Activated CD8-positive, alpha-beta memory T cell treated with anti-CD3 and anti-CD28 coated beads, Interleukin-2, amount 10 ng/mL, durations not matched to agents 7 days and 5 days (primary cell): ENCODE measurements at places on chromosomes 1 and 21.

GRCh38 chr1:90417126-90417525 is 300.0 kb downstream of the BARHL2 start:
- no peak for DNase-seq
- H3K27me3 ChIP-seq, result no peaks in the 10 kb centered on the region
- H3K27ac ChIP-seq, result no peak overlapping the region
- no peaks in the 10 kb centered on the region for H3K36me3 ChIP-seq

DNA sequence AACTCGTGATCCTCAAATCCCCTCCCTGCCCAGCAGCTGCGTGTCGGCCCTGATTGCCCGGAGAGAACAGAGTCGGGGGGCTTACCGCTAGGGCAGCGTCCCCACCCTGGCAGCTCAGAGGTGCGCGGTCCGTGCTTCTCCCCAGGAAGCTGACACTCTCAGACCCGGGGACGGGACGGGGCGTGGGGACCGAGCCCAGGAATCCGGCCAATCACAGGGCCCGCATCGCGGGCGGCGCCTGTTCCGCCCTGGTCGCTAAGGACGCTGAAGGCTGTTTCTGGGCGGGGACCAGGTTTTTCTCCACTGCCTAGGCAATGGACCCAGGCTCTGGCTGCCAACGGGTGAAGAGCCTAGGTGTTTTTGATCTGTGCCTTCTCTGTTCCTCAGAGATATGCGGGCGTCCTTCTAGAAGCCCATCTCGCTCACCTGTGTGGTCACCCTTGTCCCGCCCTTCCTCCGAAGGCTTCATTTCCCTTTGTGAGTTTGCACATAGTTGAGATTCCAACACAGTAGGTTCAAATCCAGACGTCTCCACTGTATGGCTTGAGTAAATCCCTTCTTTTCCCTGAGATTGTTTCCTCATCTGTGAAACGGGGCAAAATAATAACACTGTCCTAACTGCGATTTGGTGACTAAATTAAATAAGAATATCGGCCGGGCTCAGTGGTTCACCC is at the start of gene C1orf87:
Gene C1orf87 (minus strand): TSS at position 166 of the 674 bp plus-strand sequence. CDS start 1,127 bp downstream, outside the sequence.
- H3K36me3 ChIP-seq, result no peaks in the 10 kb centered on the region
- no peak within 1 kb of the TSS for H3K27ac ChIP-seq
- H3K4me1 ChIP-seq, result no peaks in the 10 kb centered on the region
- peaks cover 33% of the 10 kb centered on the region for H3K27me3 ChIP-seq

DNA sequence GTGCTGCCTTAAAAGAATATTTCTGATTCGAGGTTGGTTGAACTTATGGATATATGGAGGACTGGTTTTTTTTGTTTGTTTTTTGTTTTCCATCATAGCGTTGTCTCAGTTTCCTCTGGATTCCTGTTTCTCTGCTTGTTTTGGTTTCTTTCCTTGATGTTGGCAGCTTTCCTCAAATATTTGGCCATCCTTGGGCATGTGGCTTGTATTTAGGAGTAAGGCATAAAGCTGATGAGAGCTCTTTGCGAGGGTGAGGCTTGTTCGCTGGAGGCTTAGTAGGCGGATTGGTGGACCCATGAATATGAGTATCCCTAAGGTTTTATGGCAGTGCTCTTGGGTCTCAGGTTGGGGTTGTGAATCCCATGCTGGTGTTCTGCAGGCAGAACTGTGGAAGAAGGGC is 22.9 kb downstream of the DYRK1A start:
- H3K27me3 ChIP-seq, result no peaks in the 10 kb centered on the region
- peaks cover 14% of the 10 kb centered on the region for H3K36me3 ChIP-seq
- no peak overlapping the region for H3K4me3 ChIP-seq

- peaks cover 3% of the 10 kb centered on the region for H3K27me3 ChIP-seq
- H3K4me3 ChIP-seq, result no peak overlapping the region
- no peaks in the 10 kb centered on the region for H3K36me3 ChIP-seq
- no peak for DNase-seq
- H3K27ac ChIP-seq, result no peak overlapping the region
These were observed 37.9 kb upstream of the USP24 start for GRCh38 chr1:55252942-55253589.

DNA sequence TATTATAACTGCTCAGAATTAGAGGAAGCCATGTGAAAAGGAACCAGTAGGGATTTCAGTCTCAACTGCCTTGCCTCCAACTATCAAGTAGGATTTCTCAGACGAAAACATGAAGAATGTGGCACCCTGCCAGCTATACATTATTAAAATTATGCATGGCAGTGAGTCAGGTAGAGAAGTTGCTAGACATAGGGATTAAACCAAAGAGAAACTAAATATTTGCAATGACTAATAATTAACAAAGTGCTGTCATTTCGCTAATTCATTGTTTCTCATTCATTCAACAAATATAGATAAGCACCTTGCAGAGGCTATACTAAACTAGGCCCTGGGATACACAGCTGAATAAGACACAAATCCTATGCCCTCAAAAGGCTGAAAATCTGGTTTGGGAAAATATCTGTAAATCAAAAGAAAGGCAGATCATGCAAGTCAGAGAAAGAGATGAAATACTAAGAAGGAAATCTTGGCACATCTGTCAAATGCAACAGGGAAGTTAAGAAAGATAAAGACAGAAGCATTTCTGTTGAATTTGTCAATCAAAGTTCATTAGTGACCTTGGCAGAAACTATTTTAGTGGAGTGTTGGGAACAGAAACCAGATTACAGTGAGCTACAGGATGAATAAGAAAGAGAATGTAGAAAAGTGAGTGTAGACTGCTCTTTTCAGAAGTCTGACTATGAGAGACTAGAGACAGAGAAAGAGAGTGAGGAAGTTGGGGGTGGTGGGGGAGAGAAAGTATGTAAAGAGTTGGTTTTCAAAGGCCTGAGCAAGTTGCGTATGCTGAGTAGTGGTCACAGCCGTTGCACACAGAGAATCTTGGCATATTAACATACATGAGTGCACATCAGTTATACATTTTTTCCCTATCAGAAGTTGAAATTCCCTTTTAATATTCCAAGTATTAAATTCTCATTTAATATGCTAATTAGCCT is 14.7 kb upstream of the NBPF11 start:
- no peak overlapping the region for H3K4me3 ChIP-seq
- H3K36me3 ChIP-seq, result no peaks in the 10 kb centered on the region
- no peak for DNase-seq
- H3K27me3 ChIP-seq, result peaks cover 32% of the 10 kb centered on the region
- no peaks in the 10 kb centered on the region for H3K4me1 ChIP-seq
